Activated T-helper 1 cell treated with anti-CD3 and anti-CD28 coated beads, Interleukin-12 subunit alpha, Interleukin-12 subunit beta, Interleukin-2, Interleukin-4 antibody, amounts not matched to agents 30 ng/mL and 10 ng/mL and 1 ng/mL, durations not matched to agents 14 hours and 24 hours and 36 hours (primary cell): ENCODE measurements at places on chromosomes 7 and 10. TPM values are rescaled to one million over a fixed set of nuclear protein-coding genes. Genes with fewer than 3 reads are reported as not detected.

The SLC26A4 gene
- 7.2 and 7.9 TPM in 2 replicates for total RNA-seq

The CDK1 gene
- total RNA-seq: 100 and 104 TPM in 2 replicates

The MPP7 gene
- 0.15 and 0.29 TPM in 2 replicates for total RNA-seq

The MSMB gene
- total RNA-seq: not detected in 2 replicates

The NXPH1 gene
- not detected in 2 replicates for total RNA-seq
